Effector memory CD4-positive, alpha-beta T cell (primary cell): ENCODE measurements at places on chromosomes 11 and 22.

DNA sequence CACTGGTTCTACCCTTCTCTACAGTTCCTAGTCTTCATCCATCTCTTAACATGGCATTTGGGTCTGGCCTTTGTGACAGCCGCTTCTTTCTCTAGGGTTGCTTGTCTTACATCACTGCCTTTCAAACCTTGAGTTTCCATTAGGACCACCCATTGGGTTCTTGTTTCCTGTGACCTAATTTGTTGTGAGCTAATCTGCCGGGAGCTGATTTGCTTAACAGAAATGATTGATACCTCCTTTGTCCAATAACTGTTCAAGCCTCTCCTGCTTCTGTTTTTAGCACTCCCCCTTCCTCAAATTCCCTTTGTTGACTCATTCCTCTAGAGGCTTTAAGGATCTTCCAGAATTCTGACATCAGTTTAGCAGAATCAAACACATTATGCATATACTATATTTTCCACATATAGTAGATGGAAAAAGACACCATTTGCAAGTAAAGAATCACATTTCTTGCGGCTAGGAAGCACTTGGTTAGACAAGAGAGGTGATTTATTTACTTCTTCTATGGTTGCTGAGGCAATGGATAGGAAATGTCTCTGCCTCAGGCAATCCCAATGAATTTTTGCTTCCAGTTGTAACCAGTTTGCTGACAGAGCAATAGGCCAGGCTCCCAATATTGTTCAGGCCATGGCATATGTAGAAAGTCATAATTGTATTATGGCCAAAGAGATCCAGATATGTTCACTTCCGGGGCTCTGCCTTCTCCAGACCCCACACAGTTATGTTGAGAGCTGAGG lies 130.7 kb downstream of the SNX19 start:
- no peak for DNase-seq

- DNase-seq = no peak
Observed at GRCh38 chr22:21068681-21069276, 23.0 kb downstream of the LRRC74B start.

DNA sequence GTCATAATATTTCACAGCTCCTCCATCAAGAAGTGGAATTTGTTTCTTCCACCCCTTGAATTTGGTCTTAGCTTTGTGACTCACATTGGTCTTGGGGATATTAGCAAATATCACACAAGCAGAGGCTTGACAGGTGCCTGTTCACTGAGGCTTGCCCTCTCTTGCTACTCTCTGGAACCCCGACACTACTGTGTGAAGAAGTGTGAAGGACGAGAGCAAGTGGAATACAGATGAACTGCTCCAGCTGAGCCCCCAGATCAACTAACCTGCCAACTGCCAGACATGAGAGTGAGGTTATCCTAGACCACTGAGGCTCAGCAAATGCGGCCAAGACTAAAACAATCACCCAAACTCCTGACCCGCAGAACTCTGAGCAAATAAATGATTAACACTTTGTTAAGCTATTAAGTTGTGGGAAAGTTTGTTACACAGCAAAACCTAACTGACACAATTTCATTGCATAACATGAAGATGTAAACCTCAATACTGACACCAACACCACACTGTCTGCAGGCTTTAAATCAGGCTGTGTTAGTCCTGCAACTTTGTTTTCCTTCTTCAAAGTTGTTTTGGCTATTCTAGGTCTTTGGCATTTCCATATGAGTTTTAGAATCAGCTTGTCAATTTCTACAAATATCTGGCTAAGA lies 142.5 kb downstream of the APOL5 start:
- no peak for DNase-seq

DNA sequence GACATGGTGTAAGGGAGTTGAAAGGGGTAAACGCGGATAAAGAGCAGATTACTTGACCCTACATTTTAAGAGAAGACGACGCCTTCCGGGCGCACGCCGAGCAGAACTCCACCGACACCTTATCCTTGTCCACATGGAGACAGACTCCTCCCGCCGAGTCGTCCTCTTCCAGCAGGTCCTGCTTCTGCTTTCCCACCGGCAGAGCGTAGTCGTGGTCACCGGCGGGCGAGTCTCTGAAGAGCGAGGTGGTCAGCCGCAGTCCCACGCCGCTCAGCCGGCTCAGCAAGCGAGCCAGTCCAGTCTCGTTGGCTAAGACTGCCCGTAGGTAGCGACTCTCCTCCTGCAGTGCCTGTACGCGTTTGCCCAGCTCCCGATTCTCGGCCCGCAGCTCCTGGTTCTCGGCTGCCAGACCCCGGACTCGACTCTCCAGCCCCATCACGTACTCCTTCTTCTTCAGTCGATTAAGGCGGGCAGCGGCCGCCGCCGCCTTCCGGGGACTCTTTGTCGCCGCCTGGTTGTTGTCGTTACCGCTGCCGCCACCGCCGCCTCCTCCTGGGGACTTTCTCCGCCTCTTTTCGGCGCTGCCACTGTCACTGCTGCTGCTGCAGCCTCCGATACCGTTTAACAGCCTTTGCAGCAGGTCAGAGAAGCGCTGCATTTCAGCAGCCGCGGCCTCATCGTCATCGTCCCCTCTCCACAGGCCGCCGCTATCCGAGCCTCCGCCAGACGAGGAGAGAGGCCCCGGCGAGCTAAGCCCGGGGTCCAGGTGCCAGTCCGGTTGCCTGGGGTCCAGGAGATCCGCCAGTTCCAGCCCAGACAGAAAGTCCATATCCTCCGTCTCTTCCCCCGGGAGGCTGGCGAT lies 945 bp downstream of the CREBZF start:
- peak; percentile 83 for DNase-seq
